ENCODE measurements at places on chromosomes 16 and 17. TPM values are rescaled to one million over a fixed set of nuclear protein-coding genes. Genes with fewer than 3 reads are reported as not detected.

The EARS2 gene
- total RNA-seq, result 48.5 TPM

The TPSD1 gene
- not detected for total RNA-seq

The SLC5A11 gene
- not detected for total RNA-seq

The ZPBP2 gene
- not detected for total RNA-seq

The PLLP gene
- not detected for total RNA-seq

The RTN4RL1 gene
- 0.50 TPM for total RNA-seq

Measured in smooth muscle cell of trachea (primary cell).